CD4-positive, alpha-beta T cell (primary cell): ENCODE measurements at places on chromosomes 16 and 17.

- DNase-seq: no peak
- H3K4me1 ChIP-seq: no peaks in the 10 kb centered on the region
- H3K27me3 ChIP-seq: no peaks in the 10 kb centered on the region
- peaks cover 29% of the 10 kb centered on the region for H3K36me3 ChIP-seq
- H3K27ac ChIP-seq: no peak overlapping the region
Observed at GRCh38 chr16:930511-930910, 40.3 kb downstream of the LMF1 start.

GRCh38 chr16:61836804-61837393 is 199.3 kb downstream of the CDH8 start:
- no peak for DNase-seq
- H3K4me1 ChIP-seq: no peaks in the 10 kb centered on the region
- H3K4me3 ChIP-seq: no peak overlapping the region
- H3K27me3 ChIP-seq: no peaks in the 10 kb centered on the region
- H3K36me3 ChIP-seq: no peaks in the 10 kb centered on the region

GRCh38 chr16:62963846-62964245 is 927.6 kb upstream of the CDH8 start:
- DNase-seq: no peak
- H3K27ac ChIP-seq: no peak overlapping the region
- no peaks in the 10 kb centered on the region for H3K4me1 ChIP-seq
- H3K27me3 ChIP-seq: no peaks in the 10 kb centered on the region
- no peak overlapping the region for H3K4me3 ChIP-seq

DNA sequence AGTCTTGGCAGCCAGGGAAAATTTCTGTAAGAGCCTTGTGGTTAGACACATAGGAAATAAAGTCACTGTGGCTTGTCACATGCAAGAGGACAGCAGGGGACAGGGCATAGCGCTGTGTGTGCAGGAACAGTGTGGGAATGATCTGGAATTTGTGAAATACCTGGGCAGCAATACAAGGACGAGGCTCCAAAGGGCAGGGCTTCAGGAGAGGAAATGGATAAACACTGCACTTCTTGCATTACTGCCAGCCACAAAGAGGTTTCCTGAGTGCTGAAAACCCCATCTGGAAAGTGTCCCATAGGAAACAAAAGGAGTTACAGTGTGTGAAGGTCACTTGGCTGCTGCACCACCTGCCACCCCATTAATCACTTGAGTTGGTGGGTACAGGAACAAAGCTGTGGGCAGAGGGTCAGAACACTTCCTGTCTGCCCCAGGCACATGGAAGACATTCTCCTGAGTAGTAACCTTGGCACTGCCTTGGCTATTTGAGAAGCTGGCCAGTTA is 12.1 kb upstream of the HP start:
- no peaks in the 10 kb centered on the region for H3K27me3 ChIP-seq
- no peak overlapping the region for H3K27ac ChIP-seq
- H3K36me3 ChIP-seq: peaks cover 10% of the 10 kb centered on the region

- no peak overlapping the region for H3K4me3 ChIP-seq
- no peak for DNase-seq
- H3K36me3 ChIP-seq: no peaks in the 10 kb centered on the region
- no peak overlapping the region for H3K27ac ChIP-seq
Observed at GRCh38 chr16:66580605-66581209, 1.4 kb downstream of the CMTM2 start.

GRCh38 chr16:66357523-66357928 is 9.0 kb upstream of the CDH5 start:
- no peaks in the 10 kb centered on the region for H3K36me3 ChIP-seq
- H3K27ac ChIP-seq: no peak overlapping the region
- H3K4me3 ChIP-seq: no peak overlapping the region
- H3K4me1 ChIP-seq: peaks cover 6% of the 10 kb centered on the region
- H3K27me3 ChIP-seq: peaks cover 8% of the 10 kb centered on the region

GRCh38 chr16:27230562-27231001 is 27.3 kb downstream of the KDM8 start:
- peak; percentile 87 for DNase-seq
- H3K27me3 ChIP-seq: no peaks in the 10 kb centered on the region
- H3K27ac ChIP-seq: peak overlapping the region; percentile 95
- peaks cover 91% of the 10 kb centered on the region for H3K4me1 ChIP-seq
- peak overlapping the region; percentile 49 for H3K4me3 ChIP-seq
- peaks cover 19% of the 10 kb centered on the region for H3K36me3 ChIP-seq

- no peak for DNase-seq
- H3K4me1 ChIP-seq: peaks cover 12% of the 10 kb centered on the region
- no peaks in the 10 kb centered on the region for H3K36me3 ChIP-seq
- H3K27ac ChIP-seq: no peak overlapping the region
- no peaks in the 10 kb centered on the region for H3K27me3 ChIP-seq
Observed at GRCh38 chr17:48484256-48484655, 46.6 kb downstream of the HOXB1 start.

GRCh38 chr16:46763147-46763546 is 15.0 kb upstream of the MYLK3 start:
- DNase-seq: no peak
- no peak overlapping the region for H3K4me3 ChIP-seq
- no peak overlapping the region for H3K27ac ChIP-seq
- no peaks in the 10 kb centered on the region for H3K27me3 ChIP-seq
- H3K4me1 ChIP-seq: no peaks in the 10 kb centered on the region

- H3K4me3 ChIP-seq: no peak overlapping the region
- no peak overlapping the region for H3K27ac ChIP-seq
- DNase-seq: peak; percentile 69
- H3K36me3 ChIP-seq: peaks cover 10% of the 10 kb centered on the region
- peaks cover 22% of the 10 kb centered on the region for H3K4me1 ChIP-seq
Observed at GRCh38 chr17:35368081-35368830, 5.2 kb downstream of the SLFN11 start.

DNA sequence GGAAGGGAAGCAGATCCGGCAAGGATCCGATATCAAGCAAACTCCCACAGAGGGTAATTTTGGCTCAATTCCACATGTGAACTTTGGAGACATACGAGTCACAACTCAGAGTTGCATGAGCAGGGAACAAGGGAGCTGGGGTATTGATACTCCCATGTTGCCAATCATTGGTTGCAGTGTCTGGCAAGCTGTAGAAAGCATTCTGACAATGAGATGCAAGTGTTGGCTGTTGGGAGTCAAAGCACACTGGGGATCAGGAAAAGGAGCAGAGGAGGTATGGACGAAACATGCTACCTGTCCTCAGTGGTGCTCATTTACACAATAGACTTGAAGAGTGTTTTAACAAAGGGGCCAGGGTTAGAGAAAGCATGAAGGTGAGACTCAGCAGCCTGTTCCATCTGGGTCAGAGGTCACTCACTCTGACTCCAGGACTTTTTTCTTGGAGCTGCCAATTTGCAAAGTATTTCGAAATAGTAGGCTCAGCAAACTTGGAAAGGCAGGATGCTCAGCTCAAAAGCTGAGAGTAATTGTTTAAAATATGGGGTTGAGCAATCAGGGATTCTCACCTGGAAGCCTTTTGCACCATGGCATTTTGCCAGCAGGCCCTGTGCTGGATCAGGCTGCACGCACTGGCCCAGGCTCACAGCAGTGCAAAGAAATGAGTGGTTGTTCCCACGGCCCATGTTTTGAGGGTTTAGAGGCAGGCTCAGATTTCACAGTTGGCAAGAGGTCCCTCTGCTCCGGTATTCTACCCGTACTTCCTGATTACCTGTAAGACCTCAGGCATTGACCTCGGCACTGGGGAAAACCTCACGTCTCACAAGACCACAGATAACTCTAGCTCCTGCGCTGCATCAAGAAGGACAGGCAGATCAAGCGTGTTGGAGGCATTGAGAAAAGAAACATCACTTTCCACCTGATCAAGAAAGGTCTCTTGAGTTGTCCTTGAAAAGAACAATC is 17.6 kb upstream of the NKD1 start:
- H3K4me3 ChIP-seq: no peak overlapping the region
- no peaks in the 10 kb centered on the region for H3K36me3 ChIP-seq
- H3K4me1 ChIP-seq: no peaks in the 10 kb centered on the region

DNA sequence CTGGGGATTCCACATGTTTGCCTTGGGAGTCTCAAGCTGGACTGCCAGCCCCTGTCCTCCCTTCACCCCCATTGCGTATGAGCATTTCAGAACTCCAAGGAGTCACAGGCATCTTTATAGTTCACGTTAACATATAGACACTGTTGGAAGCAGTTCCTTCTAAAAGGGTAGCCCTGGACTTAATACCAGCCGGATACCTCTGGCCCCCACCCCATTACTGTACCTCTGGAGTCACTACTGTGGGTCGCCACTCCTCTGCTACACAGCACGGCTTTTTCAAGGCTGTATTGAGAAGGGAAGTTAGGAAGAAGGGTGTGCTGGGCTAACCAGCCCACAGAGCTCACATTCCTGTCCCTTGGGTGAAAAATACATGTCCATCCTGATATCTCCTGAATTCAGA is 28.9 kb downstream of the CDRT15 start:
- no peak for DNase-seq
- peaks cover 11% of the 10 kb centered on the region for H3K36me3 ChIP-seq
- peaks cover 56% of the 10 kb centered on the region for H3K4me1 ChIP-seq
- H3K27ac ChIP-seq: no peak overlapping the region
- H3K4me3 ChIP-seq: no peak overlapping the region
- H3K27me3 ChIP-seq: no peaks in the 10 kb centered on the region

DNA sequence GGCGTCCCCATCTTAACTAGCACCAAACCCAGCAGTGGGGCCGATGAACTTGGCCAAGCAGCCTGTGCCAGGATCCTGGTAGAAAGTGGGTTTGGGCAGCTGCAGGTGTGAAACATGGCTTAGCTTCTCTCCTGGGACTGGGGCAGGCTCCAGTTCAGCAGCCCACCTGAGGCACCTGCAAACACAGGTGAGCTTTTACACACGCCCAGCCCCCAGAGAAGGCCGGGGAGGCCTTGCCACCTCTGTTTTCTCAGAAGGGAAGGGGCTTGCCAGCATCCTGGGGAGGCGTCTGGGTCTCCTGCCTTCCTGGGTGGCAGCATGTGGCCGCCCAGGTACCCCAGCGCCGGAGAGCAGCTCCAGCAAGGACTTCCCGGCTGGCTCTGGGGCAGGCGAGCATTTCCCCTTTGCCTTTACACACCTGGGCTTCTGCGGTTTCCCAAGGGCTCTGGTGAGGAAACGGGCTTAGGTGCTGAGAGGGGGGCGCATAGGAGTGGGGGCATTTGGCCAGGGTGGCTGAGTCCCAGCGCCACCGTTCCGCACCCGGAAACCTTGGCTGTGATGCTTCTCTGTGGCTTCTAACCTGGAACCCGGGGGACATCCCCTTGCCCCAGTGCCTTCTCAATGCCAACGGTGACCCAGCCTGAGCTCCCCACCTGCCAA is 81.6 kb upstream of the CBX4 start:
- no peaks in the 10 kb centered on the region for H3K27me3 ChIP-seq
- H3K4me3 ChIP-seq: no peak overlapping the region
- H3K27ac ChIP-seq: no peak overlapping the region

- no peaks in the 10 kb centered on the region for H3K36me3 ChIP-seq
- no peaks in the 10 kb centered on the region for H3K4me1 ChIP-seq
- no peak overlapping the region for H3K4me3 ChIP-seq
- DNase-seq: no peak
- no peaks in the 10 kb centered on the region for H3K27me3 ChIP-seq
Observed at GRCh38 chr16:49632795-49633184, 223.1 kb downstream of the ZNF423 start.

DNA sequence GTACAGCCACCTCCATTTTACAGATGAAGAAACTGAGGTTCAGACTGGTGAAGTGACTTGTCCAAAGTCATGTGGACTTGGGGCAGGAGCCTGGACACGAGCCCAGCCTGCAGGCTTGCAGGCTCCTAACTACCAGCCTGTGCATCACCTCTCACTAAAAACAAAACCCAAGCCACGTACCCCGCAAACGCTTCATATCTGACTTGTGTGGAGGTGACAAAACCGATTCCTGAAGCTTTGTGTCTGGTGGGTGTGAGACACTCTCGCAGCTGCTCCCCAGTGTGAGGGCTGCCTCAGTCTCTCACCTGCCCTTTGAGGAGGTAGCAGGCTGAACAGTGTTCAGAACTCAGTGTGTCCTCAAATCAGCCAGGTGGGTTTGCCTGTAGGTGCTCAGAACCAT is 8.4 kb downstream of the HNF1B start:
- H3K4me1 ChIP-seq: no peaks in the 10 kb centered on the region
- no peak overlapping the region for H3K4me3 ChIP-seq
- peaks cover 46% of the 10 kb centered on the region for H3K27me3 ChIP-seq

GRCh38 chr17:561116-561515 is 153.5 kb downstream of the VPS53 start:
- H3K4me1 ChIP-seq: no peaks in the 10 kb centered on the region
- no peak for DNase-seq
- no peak overlapping the region for H3K4me3 ChIP-seq

DNA sequence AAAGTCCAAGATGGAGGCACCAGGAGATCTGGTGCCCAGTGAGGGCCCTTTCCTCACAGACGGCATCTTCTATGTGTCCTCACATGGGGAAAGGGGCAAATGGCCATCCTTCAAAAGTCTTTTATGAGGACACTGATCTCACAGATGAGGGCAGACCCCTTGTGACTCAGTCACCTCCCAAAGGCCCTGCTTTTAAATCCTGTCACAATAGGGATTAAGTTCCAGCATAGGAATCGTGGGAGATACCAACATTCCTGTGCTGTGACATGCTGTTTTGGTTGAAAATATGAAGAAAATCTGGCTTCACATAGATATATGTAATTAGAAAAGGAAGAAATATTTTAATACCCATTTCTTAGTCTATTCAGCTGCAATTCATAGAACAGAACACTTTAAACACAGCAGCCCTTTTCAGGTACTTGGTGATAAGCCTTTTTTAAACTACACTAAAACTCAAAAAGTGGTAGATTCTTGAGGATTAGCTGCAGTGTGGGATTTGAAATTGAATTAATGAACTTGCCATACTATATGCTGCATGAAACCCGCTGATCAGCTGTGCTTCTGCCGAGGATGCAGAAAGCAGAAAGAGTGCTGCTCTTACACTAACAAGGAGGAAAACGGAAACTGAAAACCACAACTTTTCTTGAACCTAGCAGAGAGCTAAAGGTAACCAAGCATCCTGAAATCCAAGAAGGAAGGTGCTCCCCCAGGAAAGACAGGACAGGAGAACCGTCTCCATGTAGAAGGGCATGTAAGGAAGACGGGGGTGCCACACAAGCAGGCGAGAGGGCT is 32.7 kb downstream of the VPS53 start:
- H3K4me3 ChIP-seq: no peak overlapping the region
- H3K27me3 ChIP-seq: no peaks in the 10 kb centered on the region
- H3K4me1 ChIP-seq: peaks cover 6% of the 10 kb centered on the region
- no peaks in the 10 kb centered on the region for H3K36me3 ChIP-seq
- no peak overlapping the region for H3K27ac ChIP-seq

DNA sequence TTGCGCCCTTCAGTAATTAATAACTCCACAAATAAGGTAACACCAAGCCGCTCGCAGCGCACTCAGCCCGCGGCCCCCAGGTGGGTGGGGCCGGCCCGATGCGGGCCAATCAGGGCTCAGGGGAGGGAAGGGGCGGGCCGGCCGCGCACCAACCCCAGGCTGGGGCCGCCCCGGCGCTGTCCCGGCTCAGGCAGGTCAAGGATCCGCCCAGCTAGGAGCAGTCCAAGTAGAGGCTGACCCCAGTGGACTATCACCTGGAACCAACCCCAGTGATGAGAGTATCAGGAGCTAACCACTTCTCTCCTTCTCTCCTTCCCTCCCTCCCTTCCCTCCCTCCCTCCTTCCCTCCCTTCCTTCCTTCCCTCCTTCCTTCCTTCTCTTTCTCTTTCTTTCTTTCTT is 110.8 kb downstream of the C16orf78 start:
- no peak overlapping the region for H3K27ac ChIP-seq
- DNase-seq: no peak
- peaks cover 4% of the 10 kb centered on the region for H3K27me3 ChIP-seq
- H3K36me3 ChIP-seq: no peaks in the 10 kb centered on the region

GRCh38 chr17:74746922-74747321 is 1.5 kb upstream of the NHERF1 start:
- H3K4me1 ChIP-seq: peaks cover 74% of the 10 kb centered on the region
- peak overlapping the region; percentile 5 for H3K4me3 ChIP-seq
- no peak overlapping the region for H3K27ac ChIP-seq
- no peak for DNase-seq
